K562 (cell line): ENCODE measurements at places on chromosomes 2 and 18. TPM values are rescaled to one million over a fixed set of nuclear protein-coding genes. Genes with fewer than 3 reads are reported as not detected.

Gene SIX3
- not detected in 2 replicates for total RNA-seq

Gene ANKRD29
- not detected in 2 replicates for total RNA-seq

Gene CRYGC
- not detected in 2 replicates for total RNA-seq

Gene BCL2
- total RNA-seq, result 1.1 and 1.2 TPM in 2 replicates

Gene DCDC2C
- total RNA-seq, result not detected in 2 replicates
